ENCODE measurements at places on chromosomes 6 and 20.

DNA sequence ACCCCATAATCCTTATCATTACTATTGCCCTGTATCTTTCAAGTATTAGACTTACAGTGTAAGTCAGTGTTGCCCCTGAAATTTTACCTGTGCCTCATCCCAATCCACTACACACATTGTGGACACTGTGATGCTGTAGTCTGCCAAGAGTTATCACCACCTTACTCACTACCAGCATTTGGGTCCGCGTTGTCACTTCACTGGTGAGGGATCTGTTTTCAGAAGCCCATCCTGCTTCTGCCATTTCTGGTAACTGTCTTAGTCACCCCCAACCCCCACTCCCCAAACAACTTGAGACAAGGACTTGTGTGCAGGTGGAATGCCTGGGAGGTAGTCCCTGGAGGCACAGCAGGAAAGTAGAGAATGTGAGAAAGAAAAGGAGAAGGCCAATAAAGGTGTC is 6.0 kb upstream of the RAB44 start:
- H3K27me3 ChIP-seq: peaks cover 3% of the 10 kb centered on the region
- DNase-seq: no peak
- H3K36me3 ChIP-seq: no peaks in the 10 kb centered on the region
- H3K4me3 ChIP-seq: no peak overlapping the region
- no peak overlapping the region for H3K27ac ChIP-seq

- H3K4me3 ChIP-seq: no peak overlapping the region
- no peaks in the 10 kb centered on the region for H3K27me3 ChIP-seq
- H3K4me1 ChIP-seq: peaks cover 10% of the 10 kb centered on the region
- no peak overlapping the region for H3K27ac ChIP-seq
- H3K36me3 ChIP-seq: no peaks in the 10 kb centered on the region
- no peak for DNase-seq
These were observed 28.0 kb upstream of the MLIP start for GRCh38 chr6:54083287-54083686.

DNA sequence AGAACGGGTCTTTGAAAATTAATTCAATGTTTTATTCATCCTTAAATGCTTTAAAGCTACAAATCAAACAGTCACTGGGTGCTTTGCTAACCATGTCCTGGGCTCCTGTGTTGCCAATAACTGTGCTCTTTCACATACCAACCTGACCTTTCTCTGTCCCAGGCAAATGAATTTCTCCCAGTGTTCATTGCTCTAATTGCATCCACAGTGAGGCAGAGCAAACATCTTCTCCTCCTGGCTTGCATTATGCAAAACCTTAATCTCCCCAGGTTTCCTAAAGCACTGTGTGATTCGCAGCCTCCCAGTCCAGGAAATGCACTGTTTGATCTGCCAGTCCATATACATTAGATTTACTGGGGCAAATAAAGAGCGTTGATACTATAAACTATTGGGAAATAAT is 219.0 kb downstream of the PREX1 start:
- peaks cover 8% of the 10 kb centered on the region for H3K4me1 ChIP-seq
- no peaks in the 10 kb centered on the region for H3K36me3 ChIP-seq
- H3K4me3 ChIP-seq: no peak overlapping the region
- H3K27ac ChIP-seq: no peak overlapping the region

DNA sequence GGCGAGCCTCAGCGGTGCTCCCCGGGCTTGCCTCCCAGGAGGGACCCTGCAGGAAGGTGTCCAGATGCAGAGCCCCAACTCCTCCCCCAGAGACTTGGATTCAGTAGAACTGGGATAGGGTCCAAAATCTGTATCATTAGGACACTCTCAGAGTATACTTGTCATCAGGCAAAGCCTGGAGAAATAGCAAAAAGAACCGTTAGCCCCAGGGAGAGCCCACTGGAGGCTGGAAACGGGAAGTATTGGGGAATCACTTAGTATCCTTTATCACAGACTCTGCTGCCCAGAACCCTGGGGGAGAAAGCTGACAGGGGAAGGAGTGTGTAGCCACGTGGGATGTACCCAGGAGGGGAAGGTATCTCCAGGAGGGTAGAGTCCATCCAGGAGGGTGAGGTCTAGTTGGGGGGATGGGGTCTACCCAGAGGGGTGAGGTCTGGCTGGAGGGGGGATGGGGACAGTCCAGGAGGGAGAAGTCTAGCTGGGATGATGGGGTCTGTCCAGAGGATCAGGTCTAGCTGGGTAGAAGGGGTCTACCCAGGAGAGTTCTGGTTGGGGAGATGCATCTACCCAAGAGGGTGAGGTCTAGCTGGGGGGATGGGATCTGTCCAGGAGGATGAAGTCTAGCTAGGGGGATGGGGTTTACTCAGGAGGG is 107.2 kb downstream of the LY86 start:
- H3K4me1 ChIP-seq: peaks cover 19% of the 10 kb centered on the region
- peak overlapping the region; percentile 50 for H3K27ac ChIP-seq
- H3K4me3 ChIP-seq: no peak overlapping the region
- H3K27me3 ChIP-seq: peaks cover 20% of the 10 kb centered on the region
- DNase-seq: no peak

- no peak for DNase-seq
- no peak overlapping the region for H3K4me3 ChIP-seq
- peaks cover 11% of the 10 kb centered on the region for H3K4me1 ChIP-seq
- H3K36me3 ChIP-seq: no peaks in the 10 kb centered on the region
- no peak overlapping the region for H3K27ac ChIP-seq
- H3K27me3 ChIP-seq: no peaks in the 10 kb centered on the region
These were observed 19.2 kb downstream of the FKBP5 start for GRCh38 chr6:35669451-35670045.

GRCh38 chr20:48191200-48191599 is 405.9 kb upstream of the SULF2 start:
- H3K27ac ChIP-seq: peak overlapping the region; percentile 52
- peaks cover 44% of the 10 kb centered on the region for H3K4me1 ChIP-seq
- no peaks in the 10 kb centered on the region for H3K27me3 ChIP-seq
- no peak overlapping the region for H3K4me3 ChIP-seq
- DNase-seq: no peak
- no peaks in the 10 kb centered on the region for H3K36me3 ChIP-seq

- H3K4me1 ChIP-seq: peaks cover 22% of the 10 kb centered on the region
- peak overlapping the region; percentile 59 for H3K4me3 ChIP-seq
- H3K27me3 ChIP-seq: peaks cover 28% of the 10 kb centered on the region
These were observed 9.0 kb downstream of the EEF1A1 start for GRCh38 chr6:73511796-73512195.

DNA sequence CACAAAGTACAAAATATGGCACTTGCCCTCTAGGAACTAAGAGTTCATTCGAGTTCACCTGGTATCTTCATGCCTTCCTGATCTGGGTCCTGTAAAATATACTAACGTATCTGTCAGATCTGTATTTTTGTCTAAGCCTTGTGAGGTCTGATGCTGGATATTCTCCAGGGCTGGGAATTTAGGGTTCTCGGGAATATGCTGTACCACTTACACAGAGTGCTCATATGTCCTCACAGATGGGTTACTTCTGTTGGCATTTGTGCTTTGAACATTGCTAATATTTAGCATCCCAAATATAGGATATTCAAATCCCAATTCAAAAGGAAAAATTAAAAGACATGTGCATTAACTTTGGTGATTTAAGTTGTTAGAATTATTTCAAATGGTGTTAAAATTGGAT is 122.0 kb downstream of the DNAH8 start:
- H3K4me3 ChIP-seq: no peak overlapping the region
- H3K27me3 ChIP-seq: peaks cover 17% of the 10 kb centered on the region
- H3K27ac ChIP-seq: no peak overlapping the region
- no peaks in the 10 kb centered on the region for H3K4me1 ChIP-seq

GRCh38 chr20:59063358-59064213 is 21.0 kb upstream of the PRELID3B start:
- H3K4me3 ChIP-seq: peak overlapping the region; percentile 2
- peak overlapping the region; percentile 2 for H3K27ac ChIP-seq
- DNase-seq: no peak
- H3K4me1 ChIP-seq: peaks cover 20% of the 10 kb centered on the region

GRCh38 chr6:54758340-54758739 is 88.2 kb upstream of the FAM83B start:
- peaks cover 3% of the 10 kb centered on the region for H3K4me1 ChIP-seq
- DNase-seq: no peak
- H3K27me3 ChIP-seq: no peaks in the 10 kb centered on the region
- H3K4me3 ChIP-seq: no peak overlapping the region
- no peak overlapping the region for H3K27ac ChIP-seq

DNA sequence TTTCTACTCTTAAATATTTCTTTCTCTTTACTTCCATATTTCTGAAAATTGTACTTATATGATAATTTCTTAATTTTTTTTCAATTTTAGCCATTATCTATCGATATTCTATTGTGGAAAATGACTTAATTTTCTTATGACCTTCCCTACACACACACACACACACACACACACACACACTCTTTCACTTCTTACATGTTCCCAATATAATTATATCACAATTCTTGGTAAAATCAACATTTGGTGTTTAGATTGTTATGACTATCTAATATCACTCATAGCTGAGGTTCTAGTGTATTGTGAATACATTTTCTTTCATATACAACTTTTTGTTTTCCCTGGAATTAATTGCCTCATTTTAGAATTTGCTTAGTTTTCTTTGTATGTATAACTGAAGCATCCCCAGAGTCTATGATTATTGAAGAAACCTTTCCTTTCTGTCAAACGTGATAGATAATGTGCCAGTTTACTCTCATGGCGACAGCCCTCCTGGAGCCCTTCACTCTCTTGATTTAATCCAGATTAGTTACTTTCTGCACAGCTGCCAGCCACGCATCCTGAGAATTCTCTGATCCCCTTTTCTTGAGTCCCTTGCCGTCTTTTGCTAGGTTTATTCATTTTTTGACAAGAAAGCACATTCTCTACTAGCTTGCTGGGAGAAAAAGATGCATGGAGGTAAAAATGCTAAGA is 63.4 kb downstream of the RNF182 start:
- no peak overlapping the region for H3K27ac ChIP-seq
- no peak for DNase-seq
- H3K27me3 ChIP-seq: peaks cover 3% of the 10 kb centered on the region
- no peaks in the 10 kb centered on the region for H3K4me1 ChIP-seq
- H3K4me3 ChIP-seq: no peak overlapping the region

GRCh38 chr20:38601216-38602184 is at the start of gene ARHGAP40:
Gene ARHGAP40 (plus strand): TSS chr20:38601809.
- no peak within 1 kb of the TSS for H3K4me3 ChIP-seq
- peaks cover 19% of the 10 kb centered on the region for H3K4me1 ChIP-seq
- no peaks in the 10 kb centered on the region for H3K36me3 ChIP-seq
- peaks cover 53% of the 10 kb centered on the region for H3K27me3 ChIP-seq

DNA sequence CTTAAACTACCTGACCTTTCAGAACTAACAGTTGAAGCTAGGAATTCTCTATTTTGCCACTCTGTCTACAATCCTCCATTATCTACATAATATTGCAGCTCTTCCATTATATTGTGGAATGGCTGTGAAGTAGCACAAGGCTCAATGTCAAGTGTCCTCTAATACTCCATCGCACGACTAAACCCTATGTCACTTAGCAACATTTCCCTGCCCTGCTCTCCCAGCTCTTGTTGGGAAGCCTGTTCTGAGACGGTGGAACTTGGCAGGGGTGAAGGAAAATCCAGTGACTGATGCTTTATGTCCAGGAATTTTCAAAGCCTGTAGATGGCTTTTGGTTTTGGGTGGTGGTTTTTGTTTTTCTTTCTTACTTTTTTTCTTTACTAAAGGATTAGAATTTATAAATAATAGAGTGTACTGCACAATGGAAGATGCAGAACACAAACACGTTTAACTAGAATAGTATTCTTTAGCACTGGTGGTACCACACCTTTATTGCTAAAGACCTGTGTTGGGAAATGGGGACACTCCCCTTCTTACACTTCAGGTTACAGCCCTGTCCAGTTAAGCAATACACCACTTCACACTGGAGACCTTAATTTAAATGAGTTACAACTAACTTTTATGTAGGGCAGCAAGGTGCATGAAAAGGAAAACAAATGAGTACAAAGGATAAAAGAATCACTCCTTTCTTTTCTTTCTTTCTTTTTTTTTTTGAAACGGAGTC is 20.7 kb upstream of the AMD1 start:
- DNase-seq: no peak
- no peaks in the 10 kb centered on the region for H3K36me3 ChIP-seq
- H3K27ac ChIP-seq: no peak overlapping the region
- H3K4me3 ChIP-seq: no peak overlapping the region
- H3K27me3 ChIP-seq: no peaks in the 10 kb centered on the region
- no peaks in the 10 kb centered on the region for H3K4me1 ChIP-seq

DNA sequence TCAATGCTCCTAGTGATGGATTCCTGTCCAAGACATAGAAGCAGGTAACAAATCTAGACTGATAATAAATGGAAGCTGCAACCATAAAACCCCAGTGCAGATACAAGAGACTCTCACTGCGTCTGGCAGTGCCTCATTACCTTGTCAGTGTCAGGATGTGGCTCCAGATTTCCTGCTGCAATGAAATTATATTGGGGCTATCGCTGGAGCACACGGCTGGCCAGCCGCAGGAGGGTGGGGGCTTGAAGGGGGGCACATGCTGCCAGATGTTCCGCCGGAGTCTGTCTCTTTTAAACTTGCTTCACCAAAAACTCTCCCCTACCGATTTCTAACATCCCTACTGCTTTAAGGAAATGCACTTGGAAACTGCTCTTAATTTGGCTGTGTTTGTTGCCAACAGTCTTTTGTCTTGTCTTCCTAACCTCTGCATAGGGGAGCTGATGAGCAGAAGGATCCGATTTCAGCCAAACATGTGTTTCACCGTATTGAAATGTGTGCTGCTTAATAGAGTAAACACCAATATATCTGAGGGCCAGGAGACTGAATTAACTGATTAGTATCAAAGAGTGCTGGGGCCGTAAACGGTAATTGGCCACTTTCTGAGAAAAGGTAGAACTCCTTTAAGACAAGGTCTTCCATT is 102.2 kb upstream of the EXOC2 start:
- DNase-seq: no peak
- H3K4me3 ChIP-seq: no peak overlapping the region
- H3K36me3 ChIP-seq: no peaks in the 10 kb centered on the region

DNA sequence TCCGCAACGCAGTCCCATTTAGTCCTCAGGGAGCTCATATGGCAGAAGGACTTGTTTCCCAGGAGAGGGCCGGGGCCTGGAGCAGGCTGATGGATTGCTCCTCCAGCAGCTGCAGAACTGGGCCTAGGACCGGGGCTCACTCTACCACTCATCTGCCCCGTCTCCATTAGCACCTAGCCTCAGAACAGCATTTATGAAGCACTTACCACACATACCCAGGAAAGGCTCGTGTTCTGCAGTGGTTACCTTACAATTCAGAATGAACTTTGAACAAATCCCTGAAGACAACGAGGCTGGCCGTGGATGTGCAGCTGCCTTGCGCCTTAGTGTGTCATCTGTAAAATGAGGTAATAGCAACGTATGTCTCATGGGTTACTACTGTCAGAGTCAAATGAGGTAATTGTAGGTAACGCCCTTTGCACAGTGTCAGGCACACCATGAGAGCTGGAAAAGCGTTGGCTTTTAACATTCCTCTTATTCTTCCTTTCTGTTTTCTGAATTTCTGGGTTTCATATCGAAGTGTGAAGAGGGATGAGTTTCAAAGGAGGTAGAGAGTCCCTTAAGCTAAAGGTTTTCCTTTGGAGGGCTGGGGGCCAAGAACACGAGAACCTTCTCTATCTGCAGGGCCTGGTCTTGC is 46.3 kb upstream of the CD93 start:
- peaks cover 4% of the 10 kb centered on the region for H3K4me1 ChIP-seq
- no peak overlapping the region for H3K27ac ChIP-seq
- no peaks in the 10 kb centered on the region for H3K36me3 ChIP-seq
- H3K27me3 ChIP-seq: no peaks in the 10 kb centered on the region
- DNase-seq: no peak
